Memory B cell (primary cell): ENCODE measurements at places on chromosomes 4 and X.

DNA sequence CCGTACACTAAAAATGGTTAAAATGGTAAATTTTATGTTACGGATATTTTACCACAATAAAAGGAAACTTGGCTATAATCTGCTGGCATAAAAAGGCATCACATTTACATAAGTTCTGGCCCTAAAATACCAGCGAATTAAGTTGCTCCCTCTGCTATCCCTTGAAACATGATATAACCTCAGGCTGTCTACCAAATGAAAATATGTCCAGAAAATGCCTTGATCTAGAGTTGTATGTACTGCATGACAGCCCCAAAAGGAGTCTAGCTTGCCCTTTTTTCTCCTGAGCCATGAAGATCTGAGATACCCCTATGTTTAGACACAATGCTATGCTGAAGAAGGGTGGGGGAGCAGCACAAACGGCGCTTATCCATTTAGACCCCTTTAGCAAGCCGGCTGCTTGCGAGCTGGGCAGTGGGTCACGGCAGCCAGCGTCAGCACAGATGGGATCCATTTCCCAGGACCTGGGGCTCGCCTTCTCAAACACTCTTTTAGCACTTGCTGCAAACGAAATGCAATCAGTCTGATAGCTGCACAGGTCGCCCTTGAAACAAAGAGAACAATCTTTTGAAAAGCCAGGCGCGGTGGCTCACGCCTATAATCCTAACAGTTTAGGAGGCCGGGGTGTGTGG is 77.0 kb downstream of the AFAP1 start:
- no peak for DNase-seq

DNA sequence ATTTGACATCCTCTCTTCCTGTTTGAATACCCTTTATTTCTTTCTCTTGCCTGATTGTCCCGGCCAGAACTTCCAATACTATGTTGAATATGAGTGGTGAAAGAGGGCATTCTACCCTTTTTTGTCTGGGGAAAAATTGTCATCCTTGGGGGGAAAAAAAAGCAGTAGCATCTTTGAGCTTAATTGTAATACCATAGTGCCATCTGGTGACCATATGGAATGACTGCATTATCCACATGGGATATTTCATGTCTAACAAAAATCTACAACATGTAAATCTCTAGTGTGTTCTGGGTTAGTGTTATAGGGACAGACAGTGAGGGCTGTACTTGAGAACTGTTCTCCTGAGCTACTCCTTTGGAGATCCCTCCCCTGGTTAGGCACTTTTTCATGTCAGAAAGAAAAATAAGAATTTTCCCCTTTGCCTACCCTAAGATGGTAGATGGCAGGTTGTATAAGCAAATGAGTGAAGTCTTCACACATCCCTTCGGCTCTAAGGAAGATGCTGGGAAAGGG is 26.0 kb downstream of the CAPN6 start:
- DNase-seq: no peak

DNA sequence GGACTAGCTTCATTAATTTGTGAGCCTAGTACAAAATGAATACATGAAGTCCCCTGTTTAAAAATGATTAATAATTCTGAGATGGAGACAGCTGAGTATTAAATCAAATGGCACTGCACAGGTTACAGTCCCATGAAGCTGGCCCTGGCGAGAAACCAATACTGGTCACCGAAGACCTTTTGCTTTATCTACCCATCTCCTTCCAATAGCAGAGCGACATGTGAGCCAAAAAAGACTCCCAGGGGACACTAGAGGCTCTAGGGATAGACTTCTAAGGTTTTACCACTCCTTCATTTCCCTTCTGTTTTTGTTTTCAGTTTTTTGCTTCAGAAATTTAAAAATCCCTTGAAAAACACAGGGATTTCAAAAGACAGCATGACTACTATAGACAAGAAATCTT is 97.0 kb upstream of the CCSER1 start:
- no peak for DNase-seq

GRCh38 chr4:106764774-106765173 is 271.3 kb downstream of the DKK2 start:
- no peak for DNase-seq

- DNase-seq: no peak
Observed at GRCh38 chr4:38674258-38675144, 10.5 kb downstream of the KLF3 start.

GRCh38 chr4:175386776-175387507 is 425.1 kb downstream of the GPM6A start:
- DNase-seq: no peak

DNA sequence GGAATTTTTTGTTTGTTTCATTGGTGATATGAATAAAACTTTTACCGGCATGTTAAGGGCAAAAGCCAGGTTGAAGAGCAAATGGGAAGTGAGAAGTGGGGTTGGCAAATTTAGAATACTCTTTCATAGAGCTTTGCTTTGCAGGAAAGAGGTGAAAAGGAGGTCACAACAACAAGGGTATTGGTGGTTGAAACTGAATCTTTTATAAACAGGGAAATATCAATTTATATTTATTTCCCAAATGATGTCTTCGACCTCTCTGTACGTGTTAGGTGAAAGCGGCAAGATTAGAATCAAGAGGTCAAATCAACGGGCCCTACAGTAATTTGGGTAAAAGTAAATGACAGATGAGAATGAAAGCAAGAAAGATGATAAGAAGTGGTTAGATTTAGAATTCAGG is 3.4 kb downstream of the SMR3A start:
- DNase-seq: no peak

DNA sequence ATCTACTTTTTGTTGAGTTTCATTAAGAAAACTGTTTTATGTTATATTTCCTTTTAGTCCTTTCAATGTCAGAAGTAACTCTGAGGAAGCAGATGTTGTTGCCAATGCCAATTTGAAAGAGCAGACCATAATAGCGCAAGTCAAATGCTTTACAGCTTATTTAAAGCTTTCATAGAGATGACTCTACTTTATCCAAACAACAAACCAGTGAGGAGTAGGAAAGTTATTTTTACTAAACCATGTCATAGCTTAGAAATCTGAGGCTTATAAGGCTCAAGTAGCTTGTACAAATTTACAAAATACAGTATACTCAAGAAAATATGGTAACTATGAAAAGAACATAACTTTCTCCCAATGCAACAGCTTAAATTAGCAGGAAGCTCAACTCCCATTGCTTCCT is 40.1 kb upstream of the SPOCK3 start:
- no peak for DNase-seq

- no peak for DNase-seq
Observed at GRCh38 chr4:56840559-56840958, 19.1 kb upstream of the SPINK2 start.

DNA sequence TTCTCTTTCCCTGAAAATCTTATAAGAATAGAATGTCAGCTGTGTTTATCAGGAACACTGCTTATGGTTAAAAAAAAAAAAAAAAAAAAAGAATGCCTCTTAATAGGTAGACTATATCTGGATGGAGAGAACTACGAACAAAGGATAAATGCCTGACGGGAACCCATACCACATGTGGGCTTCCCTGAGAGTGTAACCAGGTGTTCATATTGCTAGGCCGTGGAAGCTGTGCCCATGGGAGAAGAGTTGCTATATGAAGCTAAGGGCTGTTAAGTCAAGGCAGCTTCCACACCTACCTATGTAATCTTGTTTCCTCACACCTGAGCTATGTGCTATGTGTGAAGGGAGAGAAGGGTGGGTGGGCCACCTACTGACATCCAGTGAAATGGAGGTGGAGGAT is 27.3 kb downstream of the TMEM184C start:
- DNase-seq: no peak

DNA sequence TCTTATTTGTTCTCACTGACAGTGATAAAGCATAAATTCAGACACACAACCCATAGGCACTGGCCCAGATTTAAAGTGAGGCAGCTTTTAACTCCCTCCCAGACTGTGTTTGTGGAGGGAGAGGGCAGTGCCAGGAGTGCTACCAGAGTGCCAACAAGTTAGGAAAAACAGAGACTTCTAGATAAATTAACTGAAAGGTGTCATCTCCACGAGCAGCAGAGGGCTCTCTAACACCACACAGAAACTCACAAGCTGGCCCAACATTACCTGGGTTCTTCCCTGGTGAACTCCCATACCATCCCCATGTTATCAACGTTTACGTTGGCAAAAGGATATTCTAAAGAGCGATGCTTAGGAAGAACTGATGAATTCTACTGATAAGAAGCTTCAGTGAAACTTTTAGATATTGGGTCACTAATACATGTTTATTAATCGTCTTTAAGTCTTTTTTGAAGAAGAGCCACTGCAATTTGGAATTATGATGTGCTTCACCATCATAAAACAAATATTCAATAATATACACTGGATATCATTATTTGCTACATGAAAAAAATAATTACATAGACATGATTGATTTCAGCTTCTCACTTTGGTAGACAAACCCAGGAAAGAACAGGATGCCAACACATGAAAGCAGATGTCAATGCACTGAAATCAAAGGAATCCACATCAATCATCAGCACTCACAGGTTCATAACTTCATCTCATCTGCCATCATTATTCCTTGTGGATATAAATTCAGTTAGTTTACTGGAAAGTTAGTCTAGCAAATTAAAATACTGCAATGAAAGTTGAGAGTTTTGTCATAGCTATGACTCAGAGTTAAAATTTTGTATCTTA is 121.2 kb upstream of the NAP1L5 start:
- DNase-seq: peak; percentile 27

DNA sequence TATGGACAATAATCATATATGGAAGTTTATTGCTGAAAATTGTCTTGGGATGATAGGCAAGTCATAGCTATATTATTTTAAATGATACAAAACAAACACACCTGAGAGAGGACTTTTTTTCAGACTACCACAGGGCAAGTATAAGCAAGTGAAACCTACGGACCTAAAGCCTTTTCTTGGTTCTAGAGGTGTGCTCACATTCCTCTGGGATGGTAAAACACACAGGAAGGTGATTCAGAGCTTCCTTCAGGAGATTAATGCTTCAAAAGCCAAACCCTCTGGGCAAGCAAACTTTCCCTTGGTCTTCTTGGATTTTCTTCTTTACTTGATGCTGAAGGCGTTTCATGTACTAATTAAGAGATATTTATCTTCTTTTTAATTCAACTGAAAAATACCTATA is 60.1 kb upstream of the ACSL4 start:
- no peak for DNase-seq

- DNase-seq: no peak
Observed at GRCh38 chr4:163474027-163474426, 473 bp upstream of the TKTL2 start.

DNA sequence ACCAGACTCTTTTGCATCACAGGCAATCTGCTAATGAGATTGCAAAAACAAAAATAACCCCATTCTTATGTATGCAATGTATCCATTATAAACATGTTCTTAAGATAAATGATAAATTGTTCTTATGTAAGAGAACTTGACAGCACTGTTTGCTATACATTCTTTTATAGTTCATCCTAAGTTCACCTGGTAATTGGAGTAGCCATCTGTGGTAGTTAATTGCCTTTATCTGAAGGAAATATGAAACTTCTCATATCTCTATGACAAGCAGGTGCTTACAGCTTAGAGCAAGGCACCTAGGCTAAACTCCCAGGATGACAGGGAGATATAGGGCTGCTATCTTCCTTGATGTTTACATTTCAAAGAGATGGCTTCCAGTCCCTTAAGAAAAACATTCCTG is 21.3 kb upstream of the CLCN5 start:
- DNase-seq: no peak

DNA sequence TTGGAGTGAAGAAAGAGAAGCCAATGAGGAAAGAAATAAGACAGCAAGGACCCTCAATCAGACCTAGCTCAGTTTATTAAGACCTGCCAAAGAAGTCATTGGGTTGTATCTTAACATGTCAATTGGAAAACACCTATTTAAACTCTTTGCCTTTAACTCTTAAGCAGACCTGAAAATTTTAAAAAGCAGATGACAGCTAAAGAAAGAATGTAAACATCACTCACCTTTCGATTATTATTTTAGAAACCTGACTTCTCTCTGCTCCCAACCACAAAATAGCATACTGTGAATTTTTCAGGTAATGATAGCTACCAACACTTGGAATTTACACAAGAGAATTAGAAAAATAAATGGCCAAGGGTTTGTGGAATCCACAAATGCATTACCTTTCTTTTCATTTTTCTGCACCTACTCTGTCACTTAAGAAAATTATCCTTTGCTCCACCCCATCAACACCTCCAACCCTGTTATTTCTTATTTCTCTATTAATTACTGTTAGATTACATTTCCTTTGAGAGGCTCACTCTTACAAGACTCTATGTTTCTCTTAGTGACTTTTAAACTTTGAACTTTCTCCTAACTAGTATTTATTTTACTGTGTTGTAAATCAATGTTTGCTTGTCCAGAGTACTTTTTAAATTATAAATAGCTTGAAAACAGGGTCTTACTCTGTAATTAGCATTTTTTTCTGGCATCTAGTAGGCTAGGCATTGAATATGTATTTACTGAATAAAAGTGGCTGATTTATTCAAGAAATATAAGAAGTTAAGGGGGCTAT is 765 bp upstream of the SULT1E1 start:
- DNase-seq: no peak

DNA sequence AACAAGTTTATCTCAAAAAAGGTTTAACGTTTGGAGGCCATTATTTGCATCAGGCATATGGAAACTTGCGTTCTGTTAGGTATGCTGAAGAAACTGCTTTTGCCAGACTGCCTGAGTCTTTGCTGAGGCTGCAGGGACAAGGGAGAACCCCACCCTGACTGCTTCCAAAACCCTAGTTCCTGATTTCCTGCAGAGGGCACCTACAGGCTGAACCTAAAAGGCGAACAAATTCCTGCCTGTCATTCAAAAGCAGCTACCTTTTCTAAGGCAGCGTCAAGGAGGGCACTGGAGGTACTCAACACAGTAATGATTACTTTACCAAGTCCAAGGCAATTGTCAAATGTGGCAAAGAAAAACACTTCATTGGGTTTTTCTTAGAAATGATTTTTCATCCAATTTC is 578 bp upstream of the CORIN start:
- no peak for DNase-seq

- no peak for DNase-seq
Observed at GRCh38 chr4:124334119-124334518, 378.4 kb downstream of the ANKRD50 start.

- peak; percentile 18 for DNase-seq
Observed at GRCh38 chrX:76428243-76429130, 977 bp downstream of the MAGEE1 start.

- DNase-seq: peak; percentile 16
Observed at GRCh38 chrX:132480581-132481203, 8.1 kb downstream of the MBNL3 start.

- no peak for DNase-seq
Observed at GRCh38 chr4:180913750-180914149, 1329.5 kb upstream of the TENM3 start.

GRCh38 chr4:6071191-6071958 is 53.1 kb upstream of the C4orf50 start:
- no peak for DNase-seq

GRCh38 chr4:152087335-152087734 is 326.5 kb upstream of the GATB start:
- no peak for DNase-seq

DNA sequence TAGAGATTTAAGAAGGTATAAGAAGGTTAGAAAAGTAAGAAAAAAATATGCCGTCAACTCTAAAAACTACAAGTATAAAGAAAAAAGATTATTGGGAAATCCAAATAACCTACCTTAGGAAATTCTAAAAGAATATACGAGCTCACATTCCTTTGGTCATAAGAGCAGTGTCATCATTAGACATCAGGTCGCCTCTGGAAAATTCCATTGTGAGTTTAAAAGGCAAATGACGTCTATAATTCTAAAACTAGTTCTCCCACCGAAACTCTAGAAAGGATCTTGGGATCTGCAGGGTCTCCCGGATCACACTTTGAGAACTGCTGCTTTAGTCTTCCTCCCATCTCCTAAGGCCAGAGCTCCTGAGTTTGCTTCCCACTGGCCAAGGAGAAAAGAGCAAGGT is 518 bp upstream of the SAT1 start:
- no peak for DNase-seq
